CD4-positive, alpha-beta T cell treated with Interleukin-15 for 4 hours (primary cell): ENCODE measurements at places on chromosomes 1 and 21.

DNA sequence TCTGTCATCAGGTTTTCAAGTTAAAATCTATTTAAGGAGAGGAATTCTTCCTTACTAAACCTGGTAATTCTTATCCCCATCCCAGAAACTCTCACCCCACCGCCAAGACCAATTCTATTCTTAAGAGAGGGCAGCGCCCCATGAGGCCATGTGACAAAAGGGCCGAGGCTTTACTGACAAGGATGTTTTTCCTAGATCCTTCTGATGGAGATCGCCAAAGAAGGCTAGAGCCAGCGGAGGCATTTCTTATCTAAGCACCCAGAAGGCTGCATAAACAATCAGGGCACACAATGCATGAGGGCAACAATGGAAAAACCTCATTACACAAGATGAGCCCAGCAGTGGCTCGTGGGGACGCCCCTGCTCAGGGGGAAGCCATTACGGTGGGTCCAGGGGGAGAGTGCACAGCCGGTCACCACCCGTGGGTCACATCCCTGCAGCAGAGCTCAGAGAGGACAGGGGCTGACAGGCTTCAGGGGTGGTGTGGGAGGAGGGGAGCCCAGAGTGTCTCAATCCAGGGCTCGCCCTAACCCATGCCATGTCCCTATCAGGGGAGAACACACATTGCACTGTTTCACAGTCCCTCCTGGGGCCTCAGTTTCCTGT, 88.7 kb downstream of the ITPKB start:
- no peak for DNase-seq

DNA sequence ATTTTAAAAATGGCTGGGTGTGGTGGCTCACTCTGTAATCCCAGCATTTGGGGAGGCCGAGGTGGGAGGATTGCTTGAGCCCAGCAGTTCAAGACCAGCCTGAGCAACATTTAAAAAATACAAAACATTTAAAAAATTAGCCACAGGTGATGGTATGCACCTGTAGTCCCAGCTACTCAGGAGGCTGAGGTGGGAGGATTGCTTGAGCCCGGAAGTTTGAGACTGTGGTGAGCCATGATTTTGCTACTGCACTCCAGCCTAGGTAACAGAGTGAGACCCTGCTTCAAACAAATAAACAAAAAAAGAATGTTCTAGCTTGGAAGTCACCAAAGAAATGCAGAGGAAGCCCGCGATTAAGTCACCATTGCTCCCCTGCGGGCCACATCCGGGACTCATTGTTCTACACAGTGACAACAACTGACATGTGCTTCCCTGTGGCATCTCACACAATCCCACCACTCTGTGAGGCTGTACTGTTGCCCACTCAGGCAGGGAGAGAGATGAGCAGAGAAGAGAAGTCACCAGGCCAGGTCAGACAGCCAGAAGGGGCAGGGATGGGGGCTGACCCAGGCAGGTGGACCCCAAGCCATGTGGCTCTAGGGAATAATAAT, 18.4 kb upstream of the SPATC1L start:
- no peak for DNase-seq

DNA sequence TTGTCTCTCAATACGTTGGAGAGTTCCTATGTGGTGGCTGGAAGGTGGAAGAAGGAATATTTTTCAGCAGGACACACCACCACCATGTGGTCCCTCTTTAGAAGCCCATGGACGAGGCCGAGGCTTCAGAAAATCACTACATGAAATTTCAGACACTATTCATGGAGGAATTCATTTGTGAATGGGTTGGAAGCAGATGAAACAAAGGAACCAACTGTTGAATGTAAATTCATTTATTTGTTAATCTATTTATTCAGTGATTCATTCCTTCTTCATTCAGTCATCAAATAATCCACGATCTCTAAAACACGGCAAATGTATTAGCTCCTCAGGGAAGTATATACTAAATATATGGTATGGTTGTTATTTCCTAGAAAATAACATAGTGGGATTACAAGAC, 12.2 kb downstream of the SLC35F3 start:
- DNase-seq, result no peak

- no peak for DNase-seq
Observed at GRCh38 chr1:168918860-168919741, 187.4 kb upstream of the ATP1B1 start.

- no peak for DNase-seq
Observed at GRCh38 chr1:162192306-162192678, 122.8 kb downstream of the NOS1AP start.

- no peak for DNase-seq
Observed at GRCh38 chr1:226846786-226847185, 23.6 kb upstream of the PSEN2 start.

- DNase-seq, result no peak
Observed at GRCh38 chr1:46687093-46687659, 15.5 kb downstream of the TEX38 start.

- DNase-seq, result peak; percentile 51
Observed at GRCh38 chr1:24416666-24417391, 1.2 kb downstream of the NIPAL3 start.

- no peak for DNase-seq
Observed at GRCh38 chr1:169933984-169934725, 40.5 kb upstream of the SCYL3 start.

DNA sequence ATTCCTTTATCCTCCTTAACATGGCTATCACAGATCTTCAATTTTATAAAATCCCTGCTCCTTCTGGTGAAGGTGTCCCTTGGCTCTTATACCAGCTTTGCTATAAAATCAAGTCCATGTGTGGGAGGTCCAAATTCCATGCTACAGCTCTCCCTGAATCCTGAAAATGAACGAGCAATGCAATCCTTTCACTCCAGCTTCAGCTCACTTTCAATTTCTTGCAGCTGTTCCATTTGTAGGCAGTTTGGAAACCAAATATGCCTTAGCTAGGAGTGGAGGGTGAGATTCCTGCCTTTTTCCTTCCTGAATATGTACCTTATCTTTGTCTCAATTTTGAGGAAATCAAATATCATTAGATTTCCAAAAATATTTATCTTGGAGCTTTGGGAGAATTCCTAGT, 402.6 kb downstream of the TTLL7 start:
- DNase-seq, result no peak

DNA sequence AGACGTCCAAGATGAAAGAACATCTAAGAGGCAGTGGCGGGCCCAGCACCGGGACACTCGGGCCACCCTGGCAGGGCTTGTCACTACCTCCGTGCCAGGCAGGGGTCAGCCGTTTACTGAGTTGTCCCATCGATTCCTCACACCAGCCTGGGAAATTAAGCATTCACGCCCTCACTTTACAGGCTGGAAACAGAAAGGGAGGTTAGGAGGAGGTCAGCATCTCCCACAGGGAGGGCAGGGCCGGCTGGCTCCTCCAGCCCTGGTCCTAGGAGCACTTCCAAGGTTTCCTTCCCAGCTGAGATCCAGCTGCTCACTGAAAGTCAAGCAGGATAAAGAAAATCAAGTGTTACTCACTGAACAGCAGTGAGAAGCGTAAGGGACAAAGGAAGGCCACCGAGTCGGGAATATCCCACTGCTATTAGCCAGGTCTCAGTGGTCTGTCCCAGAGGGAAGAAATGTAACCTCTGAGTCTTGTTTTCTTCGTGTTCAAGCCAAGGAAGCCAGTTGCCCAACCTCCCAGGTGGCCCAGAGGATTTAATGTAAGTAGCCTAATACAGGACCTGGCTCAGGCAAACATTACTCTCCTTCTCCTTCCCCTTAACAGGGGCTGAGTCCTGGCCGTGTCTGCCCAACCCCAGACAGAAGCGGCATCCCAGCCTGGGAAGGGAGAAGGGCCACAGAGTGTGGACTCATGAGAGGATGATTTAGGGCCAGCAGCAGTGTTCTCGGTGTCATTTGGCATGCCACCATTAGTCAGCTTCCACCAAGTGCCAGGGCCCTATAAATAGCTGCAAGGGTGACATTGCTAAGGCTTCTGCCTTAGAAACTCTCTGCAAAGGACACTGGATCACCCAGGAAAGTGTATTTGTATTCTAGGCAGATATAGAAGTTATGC, 203.1 kb upstream of the GALNT2 start:
- DNase-seq, result no peak

DNA sequence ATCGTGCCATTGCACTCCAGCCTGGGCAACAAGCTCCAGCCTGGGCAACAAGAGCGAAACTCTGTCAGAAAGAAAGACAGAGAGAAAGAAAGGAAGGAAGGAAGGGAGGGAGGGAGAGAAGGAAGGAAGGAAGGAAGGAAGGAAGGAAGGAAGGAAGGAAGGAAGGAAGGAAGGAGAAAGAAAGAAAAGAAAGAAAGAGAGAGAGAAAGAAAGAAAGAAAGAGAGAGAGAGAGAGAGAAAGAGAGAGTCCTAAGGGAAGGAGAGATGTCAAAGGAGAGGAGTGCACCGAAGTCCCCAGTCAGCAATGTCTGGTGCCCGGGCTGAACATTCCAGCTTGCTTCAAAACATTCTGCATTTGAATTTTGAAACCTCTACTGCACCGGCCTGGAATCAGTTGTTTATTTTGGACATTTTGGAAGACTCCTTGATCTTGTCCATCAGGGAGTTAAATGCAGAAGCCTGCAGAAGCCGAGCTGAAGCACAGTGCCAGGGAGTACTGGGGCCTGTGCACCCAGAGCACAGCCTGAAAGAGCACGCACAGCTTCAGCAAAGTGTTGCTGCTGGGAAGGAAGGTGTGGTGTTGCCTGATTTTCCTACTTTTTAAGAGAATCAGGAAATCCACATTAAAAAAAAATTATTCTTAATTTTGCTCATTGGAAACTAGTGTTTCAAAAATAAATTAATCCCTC, 3.7 kb upstream of the IGSF3 start:
- DNase-seq, result no peak

DNA sequence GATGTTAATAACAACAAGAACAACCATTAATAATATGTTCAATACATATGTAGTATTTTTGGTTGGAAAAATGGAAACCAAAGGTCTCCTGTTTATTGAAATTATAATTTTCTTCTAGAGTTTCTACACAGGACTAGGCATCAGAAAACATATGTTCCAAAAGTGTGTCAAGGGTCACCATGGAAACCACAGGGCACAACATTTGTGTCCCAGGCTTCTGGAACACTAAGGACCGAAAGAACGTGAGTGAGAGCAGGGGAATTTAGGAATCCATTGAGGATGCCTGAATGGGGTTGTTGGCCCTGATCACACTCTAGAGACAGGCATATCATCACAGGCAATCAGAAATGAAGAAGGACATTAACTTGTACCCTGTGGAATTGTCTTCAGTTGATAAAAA, 7.5 kb upstream of the CDC14A start:
- no peak for DNase-seq

- DNase-seq, result no peak
Observed at GRCh38 chr1:3551290-3551678, 60.0 kb downstream of the MEGF6 start.

GRCh38 chr1:17420391-17420918, 19.0 kb downstream of the RCC2 start:
- no peak for DNase-seq
